ENCODE measurements at places on chromosomes 4 and X. TPM values are rescaled to one million over a fixed set of nuclear protein-coding genes. Genes with fewer than 3 reads are reported as not detected.

GRCh38 chr4:143626134-143626911 lies 74.2 kb downstream of the FREM3 start:
- DNase-seq: peak; percentile 59

DNA sequence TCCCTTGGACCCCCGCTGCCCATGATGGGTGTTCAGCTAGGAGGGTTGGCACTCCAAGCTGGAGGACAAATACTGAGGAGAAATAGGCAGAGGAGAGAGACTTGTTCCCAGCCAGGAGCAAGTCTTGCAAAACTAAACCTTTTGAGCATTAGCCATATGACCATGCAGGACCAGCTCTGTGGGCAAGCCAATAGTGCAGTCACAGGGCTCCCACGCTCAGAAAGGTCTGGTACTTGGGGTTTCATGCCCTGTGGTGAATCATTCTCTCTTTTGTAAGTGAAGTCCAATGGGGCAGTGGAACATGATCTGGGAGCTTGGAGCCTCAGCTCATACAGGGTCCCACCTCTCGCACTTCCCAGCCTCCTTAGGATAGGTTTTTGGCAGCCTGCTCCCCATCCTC lies 300.9 kb downstream of the BCOR start:
- no peak for DNase-seq

MAGEB17 gene
- polyA plus RNA-seq: not detected

DNA sequence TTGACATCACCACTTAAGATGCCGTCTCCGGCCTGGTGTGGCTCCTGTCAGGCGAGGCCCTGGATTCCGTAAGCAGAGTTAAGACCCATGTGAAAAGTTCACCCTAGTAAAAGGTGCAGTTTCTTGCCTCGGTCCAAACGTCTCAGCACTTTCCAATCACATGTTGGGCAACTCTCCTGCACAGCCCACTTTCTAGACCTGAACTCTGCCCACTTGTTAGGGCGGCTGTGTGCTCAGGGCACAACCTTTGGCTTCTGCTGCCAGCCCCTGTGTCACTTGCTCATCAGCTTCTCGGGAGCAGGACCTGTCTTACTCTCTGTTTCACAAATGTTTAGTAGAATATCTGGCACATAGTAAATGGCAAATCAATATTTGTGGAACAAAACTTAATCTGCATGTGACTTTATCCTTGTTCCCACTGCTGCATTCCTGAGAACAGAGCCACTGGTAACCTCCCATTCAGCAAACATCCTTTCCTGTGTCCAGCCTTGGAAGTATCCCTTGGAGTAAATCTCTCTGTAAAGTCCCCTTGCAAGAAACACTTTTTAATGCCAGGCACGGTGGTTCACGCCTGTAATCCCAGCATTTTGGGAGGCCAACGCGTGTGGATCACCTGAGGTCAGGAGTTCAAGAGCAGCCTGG lies 38.7 kb upstream of the SH3RF1 start:
- peak; percentile 58 for DNase-seq

DNA sequence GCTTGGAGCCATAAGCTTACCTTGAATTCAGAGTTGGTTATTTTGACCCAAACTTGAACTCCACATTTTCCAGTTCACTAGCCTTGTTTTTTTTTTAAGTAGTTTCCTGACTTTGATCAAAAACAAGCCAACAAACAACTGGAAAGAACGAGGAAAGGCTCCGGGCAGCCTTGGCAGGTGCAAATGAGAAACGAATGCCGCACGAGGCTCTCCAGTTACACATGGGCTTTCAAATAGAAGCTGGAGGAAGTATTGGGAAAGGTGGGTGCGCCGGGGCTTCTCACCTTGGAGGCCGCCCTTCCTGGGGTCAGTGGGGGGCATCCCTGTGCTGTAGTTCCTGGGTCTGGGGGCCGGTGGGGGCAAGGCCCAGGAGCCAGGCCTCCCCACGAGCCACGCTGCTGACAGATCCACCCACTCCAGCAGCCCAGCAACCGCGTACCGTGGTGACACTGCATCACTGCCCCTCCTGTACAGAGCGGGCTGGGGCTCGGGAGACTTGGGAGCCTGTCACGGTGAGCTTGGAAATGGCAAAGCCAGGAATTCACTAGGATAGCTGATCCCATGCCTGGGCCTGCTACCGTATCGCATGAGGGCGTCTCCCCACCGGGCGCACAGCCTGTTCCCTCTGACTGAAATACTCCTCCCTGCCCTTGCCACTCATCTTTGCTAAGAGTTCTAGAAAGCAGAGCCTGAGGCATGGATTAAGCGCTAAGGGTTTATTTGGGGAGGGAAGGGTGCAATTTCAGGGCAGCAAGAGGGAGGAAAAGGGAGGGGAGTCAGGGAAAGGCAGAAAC lies 50.9 kb upstream of the ADRA2C start:
- no peak for DNase-seq

TBC1D8B gene
- polyA plus RNA-seq: 17.2 TPM

XG gene
- polyA plus RNA-seq: 0.06 TPM

DNA sequence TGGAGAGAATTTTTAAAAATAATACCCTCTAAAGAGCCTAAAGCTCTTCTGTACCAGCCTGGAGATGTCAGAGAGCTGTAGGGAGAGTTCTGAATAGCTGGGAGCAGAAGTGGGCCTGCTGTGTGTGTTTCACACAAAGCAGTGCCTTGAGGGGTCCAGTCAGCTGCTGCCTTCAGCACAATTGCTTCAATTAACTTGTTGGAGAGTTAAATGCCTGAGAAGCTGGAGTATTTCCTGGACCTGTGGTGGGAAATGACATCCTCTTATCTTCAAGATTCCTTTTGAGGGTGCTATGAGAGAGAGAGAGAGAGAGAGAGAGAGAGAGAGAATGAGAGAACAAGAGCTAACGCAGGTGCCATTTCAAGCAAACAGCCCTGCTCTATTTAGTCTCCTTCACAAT lies 96.2 kb upstream of the IL1RAPL2 start:
- no peak for DNase-seq

DNA sequence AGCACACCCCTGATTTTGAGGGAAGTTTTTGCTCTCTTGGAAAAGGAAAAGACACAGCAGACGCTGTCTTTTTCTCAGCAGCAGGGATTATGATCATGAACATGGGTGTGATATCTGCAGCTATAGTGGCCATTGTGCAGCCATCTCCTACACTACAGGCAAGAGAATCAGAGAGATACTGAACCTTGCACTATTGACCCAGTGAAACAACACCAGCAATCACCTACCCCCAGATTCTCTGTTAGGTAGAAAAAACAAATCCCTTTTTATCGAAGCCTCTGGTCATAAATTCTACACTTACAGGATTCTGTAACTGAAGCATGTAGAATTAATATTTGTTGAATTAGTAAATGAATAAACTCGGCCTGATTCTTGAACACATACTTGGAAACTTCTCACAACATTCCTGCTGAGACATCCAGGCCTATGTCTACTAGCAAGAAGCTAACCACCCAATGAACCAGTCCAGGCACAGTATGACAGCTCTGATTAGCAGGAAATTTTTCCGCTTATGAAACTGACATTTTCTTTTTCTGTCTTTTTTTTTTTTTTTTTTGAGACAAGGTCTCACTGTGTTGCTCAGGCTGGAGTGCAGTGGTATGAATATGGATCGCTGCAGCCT lies 5.0 kb upstream of the AFAP1 start:
- DNase-seq: peak; percentile 52

GRCh38 chr4:86497131-86497530 lies 97.0 kb upstream of the PTPN13 start:
- DNase-seq: no peak

GATA1 gene
- 0.76 TPM for polyA plus RNA-seq

TCEAL7 gene
- 27.3 TPM for polyA plus RNA-seq
